Left cardiac atrium (tissue), 4 donors: ENCODE measurements at places on chromosomes 3 and 15. TPM values are rescaled to one million over a fixed set of nuclear protein-coding genes. Genes with fewer than 3 reads are reported as not detected.

Gene TAMM41
- 9.4 TPM for total RNA-seq

DNA sequence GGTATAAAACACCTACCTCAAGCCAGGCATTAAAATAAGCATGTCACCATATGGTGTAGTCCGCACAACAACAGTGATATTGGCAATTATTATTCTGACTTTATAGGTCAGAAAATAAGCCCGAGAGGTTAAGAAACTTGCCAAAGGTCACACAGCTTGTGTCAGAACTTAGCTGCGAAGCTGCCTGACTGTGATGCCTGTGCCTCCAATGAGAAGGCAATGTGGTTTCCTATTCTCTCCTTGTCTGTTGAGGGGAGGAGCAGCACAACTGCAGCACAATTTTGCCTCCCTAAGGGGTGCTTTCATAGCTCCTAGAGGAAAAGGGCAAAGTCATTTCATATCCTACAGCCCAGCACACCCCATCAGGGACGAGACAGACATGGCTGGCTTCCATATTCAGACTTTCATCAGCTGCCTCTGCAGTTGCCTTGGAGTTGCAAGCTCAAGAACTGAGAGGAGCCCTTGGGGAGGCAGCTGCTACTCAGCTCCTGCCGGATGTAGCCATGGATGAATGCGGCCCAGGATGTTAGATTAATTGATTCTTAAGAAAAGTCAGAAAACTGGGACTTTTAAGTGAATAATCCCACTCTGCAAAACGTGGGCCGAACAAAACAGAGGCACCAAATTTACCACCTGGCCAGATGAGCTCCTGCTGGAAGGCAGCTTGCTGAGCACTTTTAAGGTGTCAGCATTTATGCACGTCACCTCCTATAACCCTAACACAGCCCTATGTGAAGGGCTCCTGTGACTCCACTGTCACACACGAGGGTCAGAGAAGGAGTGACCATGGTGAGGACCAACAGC lies 38.5 kb downstream of the MYO5C start:
- no peak for DNase-seq

GRCh38 chr15:68821190-68821840 lies 620 bp upstream of the ANP32A start:
- no peak for DNase-seq

DNA sequence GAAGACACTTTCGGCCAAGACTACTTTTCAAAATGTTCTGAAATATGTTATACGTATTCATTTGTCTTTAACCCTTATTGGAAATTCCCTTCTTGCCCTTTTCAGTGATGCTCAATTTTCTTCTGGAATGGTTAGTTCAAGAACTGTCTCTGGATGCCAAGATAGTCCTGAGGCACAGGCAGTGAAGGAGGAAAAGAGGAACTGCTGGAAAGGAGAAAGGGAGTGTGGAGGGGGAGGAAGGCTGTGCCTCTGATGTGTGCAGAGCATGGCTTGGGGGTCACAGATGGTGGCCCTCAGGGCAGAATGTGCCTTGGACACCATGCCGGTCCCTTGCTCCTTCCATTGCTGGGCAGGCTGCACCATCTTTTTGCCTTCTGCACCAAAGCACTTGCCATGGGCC lies 73.7 kb downstream of the CEP63 start:
- no peak for DNase-seq

DNA sequence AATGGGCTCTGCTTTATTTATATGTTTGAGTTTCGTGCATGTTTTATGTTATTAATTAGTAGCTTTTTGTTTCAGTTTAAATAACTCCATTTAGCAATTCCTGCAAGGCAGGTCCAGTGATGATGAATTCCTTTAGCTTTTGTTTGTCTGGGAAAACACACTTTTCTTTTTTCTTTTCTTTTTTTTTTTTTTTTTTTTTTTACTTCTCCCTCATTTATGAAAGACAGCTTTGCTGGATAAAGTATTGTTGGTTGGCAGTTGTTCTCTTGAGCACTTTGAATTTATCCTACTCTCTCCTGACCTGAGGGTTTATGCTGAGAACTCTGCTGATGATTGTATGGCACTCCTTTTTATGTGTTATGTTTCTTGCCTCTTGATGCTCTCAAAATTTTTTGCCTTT lies 35.7 kb downstream of the TMEM39A start:
- no peak for DNase-seq

- no peak for DNase-seq
These were observed 14.8 kb downstream of the UBP1 start for GRCh38 chr3:33425453-33425852.

DNA sequence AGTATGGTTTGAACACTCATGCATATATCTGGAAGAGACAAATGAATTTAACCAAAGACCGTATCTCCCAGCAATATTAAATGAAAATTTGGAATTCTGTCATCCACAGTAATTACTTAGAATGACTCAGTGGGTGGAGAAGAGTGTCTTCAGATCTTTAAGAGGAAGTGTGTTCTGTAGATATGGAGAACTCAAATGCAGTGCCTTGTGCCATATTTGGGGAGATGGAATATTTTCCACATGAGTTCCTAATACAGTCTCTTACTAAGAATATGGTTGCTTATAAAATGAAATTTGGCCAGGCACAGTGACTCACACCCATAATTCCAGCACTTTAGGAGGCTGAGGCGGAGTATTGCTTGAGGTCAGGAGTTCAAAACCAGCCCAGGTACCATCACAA lies 40.5 kb downstream of the ANO10 start:
- DNase-seq, result no peak
